NCI-H146 (cell line): ENCODE measurements at places on chromosomes 3 and 15.

- no peak for DNase-seq
Measured at GRCh38 chr3:151766454-151766853, 32.7 kb downstream of the AADACL2 start.

DNA sequence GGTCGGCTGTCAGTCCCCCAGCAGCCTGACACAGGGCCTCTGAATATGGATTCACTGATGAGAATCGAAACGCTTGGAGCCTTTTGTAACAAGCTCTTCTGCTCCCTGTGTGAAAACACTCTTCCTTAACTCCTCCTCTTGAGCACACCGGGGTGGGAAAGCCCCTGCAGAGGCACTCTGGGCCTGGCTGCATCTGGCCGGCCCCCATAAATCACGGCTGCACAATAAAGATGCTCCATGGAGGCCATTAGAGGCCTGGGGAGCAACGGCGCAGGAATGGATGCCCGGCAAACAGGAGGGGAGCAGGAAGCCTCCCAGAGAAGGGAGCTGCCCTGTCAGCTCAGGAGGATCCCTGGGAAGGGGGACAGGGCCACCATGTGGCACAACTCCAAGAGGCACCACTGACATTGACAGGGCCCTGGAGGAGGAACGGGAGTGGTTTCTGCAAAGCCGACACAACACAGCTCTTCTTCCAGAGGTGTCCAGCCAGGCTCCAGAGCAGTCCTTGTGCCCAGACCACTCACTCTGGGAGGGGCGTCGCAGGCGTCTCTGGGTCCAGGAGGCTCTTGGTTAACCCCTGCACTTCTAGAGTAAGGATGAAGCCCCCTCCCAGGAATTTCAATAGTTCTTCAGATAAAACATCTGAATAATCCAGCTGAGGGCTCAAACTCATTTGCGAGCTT lies 509.3 kb upstream of the PPP2R3A start:
- DNase-seq = peak; percentile 95

- no peak for DNase-seq
Measured at GRCh38 chr15:90161950-90162361, 39.2 kb upstream of the SEMA4B start.

GRCh38 chr15:47812470-47812999 lies 95.2 kb downstream of the SEMA6D start:
- DNase-seq = no peak

GRCh38 chr3:81592101-81592500 lies 169.3 kb downstream of the GBE1 start:
- DNase-seq = no peak

DNA sequence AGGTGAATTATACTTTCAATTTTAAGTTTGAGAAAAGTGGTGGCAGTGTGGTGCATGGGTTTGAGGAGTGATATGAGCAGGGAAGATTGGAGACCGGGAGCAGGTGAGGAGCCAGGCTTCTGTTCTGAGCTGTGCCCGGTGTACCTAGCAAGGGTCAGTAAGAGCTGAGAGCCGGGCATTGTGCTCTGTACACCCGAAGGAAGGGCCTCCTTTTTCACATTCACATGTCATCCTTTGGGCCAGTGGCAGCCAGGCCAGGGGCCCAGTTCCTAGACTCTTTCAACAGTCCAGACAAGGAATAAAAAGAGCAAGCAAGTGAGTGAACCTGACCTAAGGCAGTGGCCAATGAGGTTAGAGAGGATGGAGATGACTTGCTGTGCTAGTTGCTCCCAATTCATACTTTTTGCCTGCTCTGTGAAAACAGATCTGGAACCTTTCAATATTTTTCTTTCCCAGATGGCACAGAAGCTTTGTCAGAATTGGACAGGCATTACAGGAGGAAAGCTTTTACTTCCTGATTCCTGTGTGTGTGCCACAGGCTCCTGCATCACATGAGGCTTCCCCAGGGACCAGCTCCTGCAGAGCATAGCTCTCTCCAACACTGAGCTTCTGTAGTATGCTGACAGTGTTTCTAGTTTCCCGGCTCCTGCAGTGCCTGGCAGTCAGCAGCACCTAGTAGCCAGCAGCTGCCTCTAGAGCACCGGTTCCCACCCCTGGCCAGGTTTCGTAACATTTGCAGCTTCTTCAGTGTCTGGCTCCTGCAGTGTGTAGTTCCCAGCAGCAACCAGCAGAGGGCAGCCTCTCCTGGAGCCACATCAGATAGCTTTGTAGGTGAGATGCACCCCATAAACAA lies 5.3 kb upstream of the TRA2B start:
- DNase-seq = peak; percentile 86

GRCh38 chr15:91952216-91952615 lies 98.7 kb downstream of the SLCO3A1 start:
- DNase-seq = no peak

DNA sequence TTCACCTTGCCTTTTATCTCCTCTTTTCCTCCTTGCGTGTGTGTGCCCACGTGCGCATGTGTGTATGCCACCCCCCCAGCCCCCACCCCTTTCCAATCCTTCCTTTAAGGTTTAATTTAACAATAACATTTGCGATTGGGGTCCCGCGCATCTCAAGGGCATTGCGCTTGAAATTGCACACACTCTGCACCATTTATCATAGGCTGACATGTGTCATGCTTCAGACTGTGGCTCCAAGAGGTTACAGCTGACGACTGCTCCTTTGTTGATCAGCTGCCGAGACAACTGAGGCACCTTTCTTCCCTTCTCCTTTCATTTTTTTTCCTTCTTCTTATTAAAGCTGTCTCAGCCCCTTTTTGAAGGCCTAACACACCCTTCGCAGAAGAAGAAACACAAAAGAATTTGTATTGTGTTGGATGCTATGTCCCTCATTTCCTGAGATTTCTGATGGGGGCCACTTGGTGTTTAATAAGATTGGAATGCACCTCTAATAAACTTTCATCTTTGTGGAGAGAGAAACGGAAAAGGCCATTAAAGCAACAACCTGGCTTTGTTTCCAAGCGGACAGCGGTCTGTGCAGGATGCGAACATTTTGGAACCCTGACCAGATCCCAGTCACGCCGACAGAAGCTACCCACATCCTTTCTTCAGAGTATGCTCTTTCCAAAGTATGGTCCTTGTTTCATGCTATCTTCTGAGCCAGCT lies 470.1 kb downstream of the MCTP2 start:
- DNase-seq = no peak

- DNase-seq = no peak
Measured at GRCh38 chr3:127019449-127019848, 36.5 kb downstream of the PLXNA1 start.

DNA sequence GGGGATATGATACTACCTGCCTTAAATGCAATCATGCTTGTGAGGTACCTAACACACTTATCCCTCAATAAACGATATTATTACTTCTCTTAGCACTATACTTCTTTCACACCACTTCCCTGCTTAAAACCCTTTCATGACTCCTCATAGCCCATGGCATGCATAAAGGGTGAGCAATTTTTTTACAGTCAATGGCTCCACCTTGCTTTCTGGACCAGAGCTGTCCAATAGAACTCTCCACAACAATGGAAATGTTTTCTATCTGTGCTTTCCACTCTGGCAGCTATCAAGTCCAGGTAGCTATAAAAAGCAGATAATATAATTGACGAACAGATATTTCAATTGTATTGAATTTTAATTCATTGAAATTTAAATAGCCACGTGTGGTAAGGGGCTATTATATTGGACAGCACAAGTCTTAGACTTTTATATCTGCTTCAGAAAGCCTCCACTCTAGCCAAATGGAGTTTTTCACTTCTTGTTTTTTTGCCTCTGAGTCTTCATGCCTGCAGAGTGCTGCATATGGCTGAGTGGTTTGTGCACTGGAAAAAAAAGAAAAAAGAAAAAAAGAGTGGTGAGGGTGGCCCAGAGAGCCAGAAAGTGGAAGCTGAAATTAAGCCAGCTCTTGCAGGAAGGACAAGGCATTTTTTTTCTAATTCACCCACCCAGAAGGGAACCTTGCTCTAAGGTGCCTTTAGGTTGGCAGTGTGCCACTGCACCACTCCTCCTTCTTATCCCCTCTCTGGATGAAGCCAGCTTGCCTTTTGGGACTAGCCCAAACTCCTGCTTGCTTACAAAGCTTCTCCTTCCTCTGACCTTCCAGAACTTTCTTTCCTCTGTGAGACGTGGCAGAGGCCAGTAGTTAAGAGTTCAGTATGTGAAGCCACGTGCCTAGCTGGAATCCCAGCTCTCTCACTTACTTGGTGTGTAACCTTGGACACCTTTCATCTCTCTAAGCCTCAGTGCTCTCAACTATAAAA lies 239.0 kb upstream of the LRTM1 start:
- DNase-seq = no peak

DNA sequence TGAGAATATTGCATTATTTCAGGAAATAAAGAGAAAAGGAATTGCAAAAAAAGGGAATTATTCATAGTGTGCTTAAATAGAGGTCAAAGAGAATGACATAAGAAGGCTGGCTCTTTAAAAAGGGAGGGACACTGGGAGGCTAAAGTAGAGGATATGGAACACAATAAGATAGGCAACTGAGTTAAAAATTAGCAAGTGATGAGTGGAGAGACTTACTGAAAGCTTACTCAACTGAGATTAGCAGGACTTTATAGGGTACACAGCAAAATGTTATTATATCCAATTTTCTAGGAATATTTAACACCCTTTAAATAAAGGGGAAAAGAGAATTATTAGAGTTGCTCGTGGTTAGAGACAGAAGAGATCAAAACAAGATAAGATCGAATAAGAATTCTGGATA lies 375.2 kb downstream of the LSAMP start:
- no peak for DNase-seq

DNA sequence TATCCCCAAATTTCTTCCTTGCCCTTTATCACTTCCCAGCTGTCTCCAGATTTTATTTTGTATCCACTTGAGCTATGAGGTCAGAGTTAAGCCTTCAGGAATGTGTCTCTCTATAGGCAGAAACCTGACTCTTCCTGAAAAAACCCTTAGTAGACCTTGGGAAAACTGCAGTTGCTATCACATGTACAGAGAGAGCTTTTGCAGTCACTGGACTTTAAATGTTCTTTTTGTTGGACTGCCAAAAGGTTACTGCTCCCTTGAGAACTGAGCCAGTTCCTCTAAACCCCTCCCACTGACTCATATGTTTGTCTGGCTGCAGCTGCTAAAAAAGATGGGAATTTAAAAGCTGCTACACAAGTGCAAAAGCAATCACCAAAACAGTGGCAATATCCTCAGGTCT lies 169.1 kb upstream of the CCDC54 start:
- no peak for DNase-seq

- DNase-seq = no peak
Measured at GRCh38 chr15:98785431-98785806, 137.1 kb downstream of the IGF1R start.

GRCh38 chr15:34855413-34855812 lies 60.1 kb upstream of the ACTC1 start:
- no peak for DNase-seq

- no peak for DNase-seq
Measured at GRCh38 chr3:158140396-158140795, 30.5 kb downstream of the RSRC1 start.

- no peak for DNase-seq
Measured at GRCh38 chr3:25130724-25131520, 297.1 kb upstream of the RARB start.

GRCh38 chr15:74609938-74610301 lies 5.7 kb upstream of the CLK3 start:
- no peak for DNase-seq

GRCh38 chr3:180888992-180889560 lies 23.4 kb upstream of the FXR1 start:
- DNase-seq = no peak

- DNase-seq = no peak
Measured at GRCh38 chr15:98548139-98548971, 100.0 kb upstream of the IGF1R start.

DNA sequence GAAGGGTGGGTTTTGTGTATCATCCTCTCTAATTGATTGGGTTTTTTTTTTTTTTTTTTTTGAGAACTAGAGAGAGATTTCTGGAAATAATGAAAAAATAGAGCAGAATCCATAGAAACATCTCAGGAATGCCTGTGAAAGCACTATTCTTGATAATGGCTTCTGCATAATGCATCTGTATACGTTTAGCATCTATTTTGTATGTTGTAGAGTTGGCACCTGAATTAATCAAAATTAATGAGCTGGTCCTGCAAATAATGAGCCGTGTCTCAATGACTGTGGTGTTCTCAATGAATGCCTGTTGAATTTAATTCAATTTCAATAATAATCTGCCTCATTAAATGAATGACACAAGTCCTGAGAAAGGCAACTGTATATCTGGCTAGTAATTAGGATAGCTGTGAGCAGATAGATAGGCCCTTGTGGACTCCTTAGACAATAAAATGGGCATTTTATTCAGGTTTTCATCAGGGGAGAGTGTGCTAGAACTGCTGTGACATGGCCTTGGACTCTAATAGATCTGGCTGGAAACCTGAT lies 70.5 kb upstream of the WDR72 start:
- DNase-seq = no peak

DNA sequence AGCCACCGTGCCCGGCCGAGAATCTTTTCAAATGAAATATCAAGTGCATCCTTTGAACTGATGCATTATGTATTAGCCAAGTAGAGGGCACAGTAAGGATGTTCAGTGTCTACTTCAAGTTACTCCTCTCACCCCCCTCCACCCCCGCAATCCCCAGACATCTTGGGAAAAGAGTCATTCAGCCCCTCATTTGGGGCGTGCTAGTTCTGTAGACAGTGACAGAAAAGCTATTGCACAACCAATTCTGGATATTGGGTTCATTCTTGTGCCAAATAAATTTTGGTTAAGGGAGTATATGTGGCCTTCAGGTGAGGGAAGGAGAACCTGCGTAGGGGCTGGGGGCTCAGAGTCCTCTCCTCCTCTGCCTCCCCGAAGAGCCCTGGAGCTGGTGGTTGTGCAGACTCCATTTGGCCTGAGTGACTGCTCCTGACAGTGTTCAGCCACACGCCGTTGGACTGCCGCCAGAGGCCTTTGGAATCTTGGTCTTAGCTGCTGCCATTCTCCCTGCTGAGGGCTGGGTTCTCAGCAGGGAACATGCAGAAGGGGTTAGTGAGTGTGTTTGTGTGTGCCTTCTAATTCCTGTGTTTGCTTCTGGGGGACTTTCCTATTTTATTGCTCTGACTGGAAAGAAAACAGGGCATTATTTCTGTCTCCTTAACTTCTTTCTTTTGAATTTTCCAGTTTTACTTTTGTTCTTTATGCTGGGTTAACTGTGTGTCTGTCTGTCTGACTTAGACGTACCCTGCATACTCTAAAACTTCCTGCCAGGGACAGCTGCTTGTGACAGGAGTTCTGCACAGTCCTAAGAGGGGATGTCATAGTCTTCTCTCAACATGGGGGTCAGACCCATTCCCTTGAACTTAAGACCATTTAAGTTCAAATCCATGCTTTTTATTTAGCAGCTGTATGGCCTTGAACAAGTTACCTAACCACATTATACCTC lies 21.0 kb downstream of the RARB start:
- no peak for DNase-seq

- no peak for DNase-seq
Measured at GRCh38 chr3:87062685-87063084, 71.7 kb upstream of the VGLL3 start.

- peak; percentile 50 for DNase-seq
Measured at GRCh38 chr3:129224984-129225393, 24.4 kb upstream of the COPG1 start.

DNA sequence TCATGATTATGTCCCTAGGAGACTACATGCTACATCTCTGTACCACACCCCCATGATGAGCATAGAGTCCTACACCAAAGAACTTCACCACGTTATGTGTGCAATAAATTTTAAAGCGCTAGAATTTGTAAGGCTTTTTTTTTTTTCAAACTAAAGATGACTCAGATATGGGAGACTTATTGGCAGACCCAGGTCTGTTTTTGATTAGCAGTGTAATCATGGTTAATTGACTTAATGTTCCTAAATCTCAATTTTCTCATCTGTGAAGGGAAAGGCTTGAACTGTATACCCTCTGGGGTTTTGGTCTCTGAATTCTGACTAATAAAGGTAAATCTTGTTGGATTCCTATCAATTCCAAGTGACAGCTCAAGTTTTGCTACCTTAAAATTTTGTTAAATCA lies 26.4 kb downstream of the ABI3BP start:
- DNase-seq = no peak
